Kidney (tissue), 22 donors: ENCODE measurements at places on chromosomes 2 and 18. TPM values are rescaled to one million over a fixed set of nuclear protein-coding genes. Genes with fewer than 3 reads are reported as not detected.

The LYPD1 gene
- polyA plus RNA-seq: 4.7 TPM

The TMEM182 gene
- polyA plus RNA-seq: 4.2 TPM

DNA sequence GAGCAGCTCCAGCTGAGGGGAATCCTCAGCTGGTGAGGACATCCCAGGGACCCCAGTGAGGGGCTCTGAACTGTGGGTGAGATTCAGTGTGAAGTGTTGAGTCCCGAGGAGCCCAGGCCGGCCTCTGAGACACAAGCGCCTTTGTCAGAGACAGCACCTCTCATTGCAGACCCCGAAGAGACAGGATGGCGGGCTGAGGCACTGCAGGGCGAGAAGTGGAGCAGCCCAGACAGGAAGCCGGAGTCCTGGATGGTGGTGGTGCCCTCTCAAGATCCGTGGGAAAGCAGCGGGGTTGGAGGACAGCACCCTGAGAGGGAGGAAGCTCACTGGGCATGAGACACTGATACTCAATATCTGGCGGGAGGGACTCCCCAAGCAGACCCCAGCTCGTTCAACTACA, 49.1 kb upstream of the ID2 start:
- no peak for DNase-seq

- DNase-seq: no peak
These were observed 1.5 kb downstream of the FAM228A start for GRCh38 chr2:24176326-24176725.

- DNase-seq: no peak
These were observed 115.6 kb downstream of the PPP1R1C start for GRCh38 chr2:182101263-182101662.

DNA sequence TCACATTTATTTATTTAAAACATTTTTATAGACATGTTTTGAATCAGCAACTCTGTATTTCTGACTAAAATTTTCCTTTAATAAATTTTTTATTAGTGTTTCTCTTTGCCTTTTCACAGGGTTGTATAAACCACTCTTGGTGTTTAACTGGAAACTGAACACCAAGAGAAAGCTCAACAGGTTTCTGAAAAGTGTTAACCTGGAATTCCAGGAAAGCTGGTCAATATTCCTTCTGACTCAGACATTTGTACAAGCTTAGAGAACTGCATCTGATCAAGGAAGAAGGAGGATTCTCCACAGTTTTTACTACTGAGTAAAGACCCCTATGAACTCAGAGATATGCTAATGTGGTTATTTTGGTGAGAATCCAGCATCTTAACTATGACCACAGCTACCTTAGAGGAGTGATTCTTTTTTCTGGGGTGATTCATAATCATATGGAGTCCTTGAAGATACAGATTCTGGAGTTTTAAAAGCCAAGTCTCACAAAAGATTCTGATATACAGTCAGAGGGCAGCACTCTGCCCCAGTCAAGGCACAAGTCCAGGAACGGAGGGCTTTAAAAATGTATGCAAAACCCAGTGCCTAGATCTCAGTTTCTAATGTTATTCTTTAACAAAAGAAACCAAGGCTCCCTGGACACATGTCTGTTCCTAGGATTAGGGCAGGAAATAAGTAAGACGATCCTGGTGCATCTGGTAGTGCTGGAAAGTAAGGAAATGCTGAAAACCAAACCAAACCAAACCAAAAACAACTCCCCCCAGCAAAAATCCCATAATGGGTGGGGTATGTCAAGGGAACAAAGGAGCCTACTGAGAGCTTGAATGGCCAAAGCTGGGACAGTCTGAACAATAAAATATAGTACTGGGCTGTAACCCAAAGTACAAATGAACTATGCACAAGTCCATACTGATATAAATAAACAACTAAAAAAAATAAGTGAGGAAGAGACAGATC, 85.1 kb upstream of the FZD5 start:
- no peak for DNase-seq

GRCh38 chr18:69887256-69887655, 60.4 kb downstream of the CD226 start:
- no peak for DNase-seq

- no peak for DNase-seq
These were observed 62.1 kb downstream of the NDUFA10 start for GRCh38 chr2:239962890-239963591.
